Activated CD8-positive, alpha-beta memory T cell treated with anti-CD3 and anti-CD28 coated beads for 1 hour (primary cell): ENCODE measurements at places on chromosomes 6 and 20.

- no peak for DNase-seq
Observed at GRCh38 chr6:35419417-35419816, 32.7 kb upstream of the FANCE start.

- DNase-seq: no peak
Observed at GRCh38 chr6:79082304-79082703, 4.2 kb upstream of the PHIP start.

- no peak for DNase-seq
Observed at GRCh38 chr6:93238632-93239031, 180.7 kb downstream of the EPHA7 start.

- no peak for DNase-seq
Observed at GRCh38 chr20:45857882-45858216, 435 bp downstream of the ZSWIM3 start.

DNA sequence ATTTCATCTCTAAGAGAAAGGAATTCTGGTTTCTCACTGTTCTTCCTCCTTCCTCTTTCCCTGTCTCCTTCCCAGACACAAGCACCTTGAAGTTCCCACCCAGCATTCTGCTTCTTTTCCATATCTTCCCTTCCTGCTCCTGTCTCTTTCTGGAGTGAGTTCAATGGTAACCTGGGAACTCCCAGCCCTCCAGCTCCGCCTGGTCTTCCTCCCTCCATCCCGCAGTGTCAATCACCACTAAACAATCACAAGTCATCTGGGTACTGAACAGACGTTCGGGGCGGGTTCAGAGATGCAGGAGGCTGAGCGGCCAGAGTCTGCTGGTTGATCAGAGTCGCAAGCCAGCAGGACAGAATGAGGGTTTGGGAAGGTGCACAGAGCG is 7.7 kb downstream of the TTBK1 start:
- no peak for DNase-seq

DNA sequence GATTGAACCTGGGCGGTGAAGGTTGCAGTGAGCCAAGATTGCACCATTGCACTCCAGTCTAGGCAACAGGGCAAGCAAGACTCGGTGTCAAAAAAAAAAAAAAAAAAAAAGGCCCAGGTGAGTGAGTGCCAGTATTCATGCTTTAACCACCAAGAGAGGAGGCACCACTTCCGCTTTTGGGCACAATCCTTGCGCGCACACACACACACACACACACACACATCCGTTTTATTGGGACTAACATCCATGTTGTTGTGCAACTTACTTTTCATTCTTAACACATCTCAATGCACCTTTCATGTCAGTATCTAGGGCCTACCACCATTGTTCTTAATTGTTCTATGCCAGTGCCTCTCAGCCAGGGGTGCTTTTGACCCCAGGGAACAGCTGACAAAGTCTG is 263.0 kb downstream of the CDC5L start:
- no peak for DNase-seq

DNA sequence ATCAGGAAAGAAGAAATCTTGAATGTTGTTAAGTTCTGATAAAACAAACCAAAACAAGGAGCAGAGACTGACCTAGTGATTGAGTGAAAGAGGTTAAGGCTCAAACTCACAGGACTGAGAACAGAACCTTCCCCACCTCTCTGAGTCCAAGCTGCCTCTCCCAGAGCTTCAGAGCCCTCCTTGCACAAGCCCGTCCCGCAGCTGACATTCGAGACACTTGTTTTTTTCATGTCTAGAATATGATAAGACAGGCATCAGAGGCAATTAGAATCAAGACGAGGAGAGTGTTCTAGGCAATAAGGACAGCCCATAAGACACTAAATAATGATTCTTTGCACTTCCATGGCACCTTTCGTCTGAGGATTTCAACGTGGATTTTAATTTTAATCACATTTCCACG is 140.6 kb downstream of the PXDC1 start:
- no peak for DNase-seq

- DNase-seq: no peak
Observed at GRCh38 chr6:156391061-156391672, 386.0 kb upstream of the ARID1B start.

DNA sequence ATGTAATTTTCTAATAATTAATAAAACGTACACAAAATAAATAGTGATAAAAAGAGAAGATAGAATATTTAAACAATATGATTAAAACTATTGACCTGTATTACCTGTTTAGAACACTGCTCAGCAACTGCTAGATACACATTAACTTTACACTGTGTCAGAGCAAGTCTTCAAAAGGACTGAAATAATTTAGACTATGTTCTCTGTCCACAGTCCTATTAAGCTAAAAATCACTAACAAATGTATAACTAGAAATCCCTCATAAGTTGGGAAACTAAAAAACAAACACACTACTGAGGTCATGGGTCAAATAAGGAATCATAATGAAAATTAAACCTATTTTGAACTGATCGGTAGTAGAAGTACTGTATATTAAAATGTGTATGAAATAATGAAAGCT is 181.7 kb downstream of the QKI start:
- no peak for DNase-seq

GRCh38 chr20:47854687-47855212 is 69.5 kb upstream of the SULF2 start:
- DNase-seq: no peak

- no peak for DNase-seq
Observed at GRCh38 chr20:56781108-56781739, 152.1 kb downstream of the TFAP2C start.

DNA sequence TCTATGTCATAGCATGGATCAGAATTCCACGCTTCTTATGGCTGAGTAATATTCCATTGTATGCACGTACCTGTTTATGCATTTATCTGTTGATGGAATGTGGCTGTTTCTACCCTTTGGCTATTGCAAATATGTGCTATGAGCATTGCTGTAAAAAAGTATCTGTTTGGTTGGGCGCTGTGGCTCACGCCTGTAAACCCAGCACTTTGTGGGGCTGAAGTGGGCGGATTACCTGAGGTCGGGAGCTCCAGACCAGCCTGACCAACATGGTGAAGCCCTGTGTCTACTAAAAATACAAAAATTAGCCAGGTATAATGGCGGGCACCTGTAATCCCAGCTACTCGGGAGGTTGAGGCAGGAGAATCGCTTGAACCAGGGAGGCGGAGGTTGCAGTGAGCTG is 182.4 kb downstream of the BCAS1 start:
- no peak for DNase-seq

GRCh38 chr6:4885341-4885933 is 109.2 kb downstream of the CDYL start:
- DNase-seq: no peak

DNA sequence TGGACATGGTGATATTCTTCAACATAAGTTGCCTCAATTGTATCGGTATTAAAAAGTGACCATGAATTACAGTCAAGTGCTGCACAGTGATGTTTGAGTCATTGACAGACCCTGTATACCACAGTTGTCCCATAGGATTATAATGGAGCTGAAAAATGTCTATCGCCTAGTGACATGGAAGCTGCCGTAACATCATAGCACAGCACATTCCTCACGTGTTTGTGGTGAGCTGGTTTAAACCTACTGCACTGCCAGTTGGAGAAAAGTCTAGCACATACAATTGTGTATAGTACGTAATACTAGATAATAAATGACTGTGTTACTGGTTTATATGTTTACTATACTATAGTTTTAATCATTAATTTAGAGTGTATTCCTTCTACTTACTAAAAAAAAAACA is 150.2 kb downstream of the CDH26 start:
- no peak for DNase-seq

- no peak for DNase-seq
Observed at GRCh38 chr6:144745439-144745838, 460.3 kb downstream of the UTRN start.

DNA sequence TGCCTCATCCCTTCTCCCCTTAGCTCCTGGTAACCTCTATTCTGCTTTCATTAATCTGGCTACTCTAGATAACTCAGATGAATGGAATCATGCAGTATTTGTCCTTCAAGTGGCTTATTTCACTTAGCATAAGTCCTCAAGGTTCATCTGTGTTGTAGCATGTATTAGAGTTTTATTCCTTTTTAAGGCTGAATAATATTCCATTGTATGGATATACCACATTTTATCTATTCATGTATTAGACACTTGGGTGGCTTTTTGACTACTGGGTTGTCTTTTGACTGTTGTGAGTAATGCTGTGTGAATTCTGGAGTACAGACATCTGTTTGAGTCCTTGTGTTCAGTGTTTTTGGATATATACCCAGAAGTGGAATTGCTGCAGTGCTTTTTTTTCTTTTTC is 58.4 kb downstream of the PHF20 start:
- DNase-seq: no peak

GRCh38 chr20:19764207-19764606 is 6.1 kb downstream of the RIN2 start:
- no peak for DNase-seq

DNA sequence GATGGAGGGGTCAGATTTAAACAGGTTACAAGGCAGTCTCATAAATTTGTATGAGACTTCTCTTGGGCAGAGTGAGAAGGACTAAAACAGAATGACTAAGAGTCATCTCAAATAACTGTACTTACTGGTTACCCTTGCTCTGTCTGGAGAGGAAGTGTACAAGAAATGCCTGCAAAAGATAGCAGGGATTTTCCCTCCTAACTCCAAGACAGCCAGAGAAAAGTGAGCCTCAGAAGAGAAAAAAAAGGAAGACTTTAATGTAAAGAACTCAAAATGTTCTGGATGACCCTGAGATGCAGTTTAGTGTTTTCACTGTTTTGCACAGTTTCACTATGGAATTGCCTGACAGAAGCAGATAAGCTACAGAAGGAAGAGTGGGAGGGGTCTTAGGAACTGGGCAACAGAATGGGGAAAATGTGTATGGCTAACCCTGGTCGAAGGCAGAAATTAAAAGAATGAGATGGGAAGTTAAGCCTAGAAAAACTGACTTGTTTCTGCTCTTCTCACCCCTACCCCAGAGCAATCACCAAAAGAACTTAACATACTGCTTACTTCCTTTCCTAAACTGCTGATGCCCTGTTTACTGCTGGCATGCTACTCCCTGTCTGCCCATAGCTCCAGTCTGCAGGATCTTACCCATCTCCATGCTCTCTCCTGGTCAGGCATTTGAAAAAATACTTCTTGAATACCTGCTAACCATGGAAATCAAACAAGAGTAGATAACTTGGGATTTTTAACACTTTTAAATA is 98.1 kb upstream of the MARCKS start:
- no peak for DNase-seq

DNA sequence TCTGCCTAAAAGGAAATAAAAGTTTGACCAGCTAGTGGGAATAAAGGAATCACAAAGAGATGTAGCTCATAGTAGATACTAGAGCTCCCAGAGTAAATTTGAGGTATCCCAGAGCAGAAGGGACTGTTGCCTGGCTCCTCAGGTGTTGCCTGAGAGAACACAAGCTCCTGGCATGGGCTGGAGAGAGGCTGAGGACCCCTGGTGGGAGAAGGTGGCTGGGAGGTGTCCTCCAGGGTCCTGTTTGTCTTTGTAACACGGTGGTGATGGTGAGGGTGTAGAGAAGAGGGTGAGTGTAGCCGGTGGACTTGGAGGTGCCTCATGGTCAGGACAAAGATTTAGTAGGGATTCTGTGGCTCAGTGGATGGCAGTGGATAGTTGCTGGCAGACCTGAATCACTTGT is 28.1 kb upstream of the NNAT start:
- DNase-seq: no peak

DNA sequence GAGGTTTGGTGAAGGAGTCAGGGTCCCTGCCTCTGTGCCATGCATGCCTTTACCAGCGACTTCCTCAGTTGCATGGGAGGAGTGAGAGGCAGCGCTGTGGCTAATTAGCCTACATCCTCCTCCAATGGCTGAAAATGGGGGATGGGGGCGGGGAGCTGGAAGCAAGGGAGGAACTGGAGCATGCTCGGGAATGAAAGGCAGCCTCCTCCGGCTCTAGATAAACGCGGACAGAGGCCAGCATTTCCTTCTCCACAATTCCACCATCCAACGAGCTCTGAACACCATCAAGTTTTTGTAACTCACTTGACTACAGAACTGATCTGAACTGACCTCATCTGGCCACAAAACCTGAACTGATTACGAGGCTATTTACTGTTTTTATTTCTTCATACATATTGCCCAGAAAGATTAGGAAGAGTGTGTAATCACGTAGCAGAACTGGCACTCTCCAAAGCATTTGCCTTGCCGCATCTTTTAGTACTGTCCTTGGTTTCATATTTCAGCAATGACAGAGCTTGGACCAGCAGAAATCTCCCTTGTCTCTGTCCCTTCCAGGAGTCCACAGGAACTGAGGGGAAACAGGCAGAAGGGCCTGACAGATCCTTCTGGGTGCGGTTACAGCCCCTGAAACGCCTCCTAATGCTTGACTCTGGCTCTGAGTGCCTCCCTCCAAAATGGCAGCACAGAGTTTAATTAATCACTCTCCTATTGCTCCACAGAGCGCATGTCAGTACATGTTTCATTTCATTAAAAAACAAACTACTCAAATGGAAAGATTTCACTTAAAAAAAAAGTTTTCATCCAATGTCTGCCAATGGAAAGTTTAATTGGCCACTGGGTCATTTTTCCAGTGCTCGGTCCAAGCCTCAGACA is 58.2 kb upstream of the TRAF3IP2 start:
- DNase-seq: no peak

GRCh38 chr6:139981768-139982181 is 607.3 kb upstream of the CITED2 start:
- no peak for DNase-seq

DNA sequence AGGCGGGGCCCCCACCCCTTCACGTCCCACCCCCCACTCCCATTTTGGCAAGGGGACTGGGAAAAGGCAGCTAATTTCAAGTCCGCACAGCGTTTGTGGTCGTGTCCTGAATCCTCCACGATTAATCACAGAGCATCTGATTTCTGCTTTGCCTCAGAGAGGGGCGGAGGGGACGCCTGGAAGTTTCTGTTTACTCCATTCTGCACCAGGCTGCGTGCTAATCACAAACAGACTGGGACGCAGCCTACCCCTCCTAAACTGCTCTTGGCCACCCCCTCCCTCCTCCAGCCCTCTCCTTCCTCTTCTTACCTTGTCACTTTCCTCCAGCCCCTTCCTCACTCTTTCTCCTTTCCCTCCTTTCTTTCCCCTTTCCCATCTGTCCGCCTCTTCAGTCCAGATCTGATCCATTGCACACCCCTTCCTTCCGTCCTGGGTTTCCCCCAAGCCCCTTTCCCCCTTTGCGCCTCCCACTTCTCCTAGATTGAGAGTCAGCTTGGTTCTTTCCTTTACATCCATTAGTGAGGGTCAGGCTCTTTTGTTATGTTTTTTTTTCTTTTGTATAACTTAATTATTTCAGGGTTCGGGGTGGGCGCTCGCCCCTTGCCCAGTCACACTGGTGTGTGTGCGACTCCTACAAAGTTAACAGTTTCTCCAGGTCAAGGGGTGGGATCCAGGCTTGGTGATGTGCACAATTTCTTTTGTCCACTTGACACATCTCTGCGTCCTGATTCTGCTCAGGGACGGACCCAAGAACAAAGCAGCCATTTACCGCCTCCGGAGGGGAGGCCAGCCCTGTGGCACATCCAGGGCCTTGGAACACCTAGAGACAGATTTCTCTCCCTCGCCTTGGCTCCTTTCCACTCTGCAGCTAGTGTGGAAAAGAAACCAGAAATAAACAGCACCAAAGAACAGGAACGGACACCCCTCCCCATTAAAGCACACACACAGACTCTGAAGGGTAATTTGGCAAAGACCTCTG is 520 bp upstream of the RIPOR3 start:
- DNase-seq: no peak

- no peak for DNase-seq
Observed at GRCh38 chr20:48490961-48491831, 336.6 kb downstream of the PREX1 start.
